ENCODE measurements at places on chromosomes 2 and 18.

DNA sequence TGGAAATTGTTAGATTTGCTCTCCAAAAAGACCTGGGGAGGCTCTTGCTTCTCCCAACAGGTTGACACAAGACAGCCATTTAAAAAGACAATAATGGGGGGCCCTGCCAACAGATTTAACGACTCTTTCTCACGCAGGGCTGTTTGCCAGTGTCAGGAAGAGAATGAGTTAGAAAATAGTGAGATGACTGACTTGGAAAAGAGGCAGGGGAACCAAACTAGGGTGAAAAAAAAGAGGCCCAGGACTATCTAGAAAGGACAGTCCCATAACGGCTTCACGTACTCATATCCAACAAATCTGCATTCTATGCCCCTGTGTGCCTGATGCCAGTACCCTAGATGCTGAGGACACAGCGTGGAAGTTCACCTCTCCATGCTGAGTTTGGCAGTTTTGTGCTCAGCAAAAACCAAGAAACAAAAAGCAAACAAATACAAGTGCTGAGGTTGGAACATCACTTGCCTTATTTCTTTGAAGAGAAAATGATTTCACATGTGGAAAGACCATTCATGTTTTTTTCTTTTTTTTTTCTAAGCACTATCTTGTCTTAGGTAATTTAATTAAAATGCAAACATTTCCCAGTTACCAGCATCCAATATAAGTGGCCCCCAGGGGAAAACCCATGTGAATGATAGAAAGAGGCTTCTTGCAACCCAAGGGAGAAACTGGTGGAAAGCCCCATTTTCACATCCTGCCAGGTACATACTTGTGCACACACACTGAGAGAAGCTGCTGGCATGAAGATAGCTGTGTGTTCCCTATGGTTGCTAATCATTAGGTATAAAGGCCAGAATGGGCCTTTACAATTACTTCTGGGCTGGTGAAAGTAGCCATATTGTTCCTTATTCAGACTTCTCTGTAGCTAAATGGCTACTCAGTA is 10.6 kb upstream of the WIPF1 start:
- no peak for DNase-seq

DNA sequence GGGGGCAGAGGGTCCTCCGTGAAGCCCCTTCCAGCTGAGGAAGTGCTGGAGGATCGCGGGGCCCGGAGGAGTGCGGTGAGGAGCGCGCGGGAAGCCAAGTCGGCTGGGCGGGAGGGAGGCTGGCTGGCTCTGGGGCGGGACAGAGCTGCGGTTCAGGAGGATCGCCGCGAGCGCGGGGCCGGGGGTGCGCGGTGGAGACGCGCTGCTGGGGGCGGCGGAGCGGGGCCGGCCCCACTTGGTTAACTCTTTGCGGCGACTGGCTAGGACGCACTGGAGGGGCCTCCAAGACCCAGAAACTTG is 464 bp downstream of the CYBRD1 start:
- no peak for DNase-seq

DNA sequence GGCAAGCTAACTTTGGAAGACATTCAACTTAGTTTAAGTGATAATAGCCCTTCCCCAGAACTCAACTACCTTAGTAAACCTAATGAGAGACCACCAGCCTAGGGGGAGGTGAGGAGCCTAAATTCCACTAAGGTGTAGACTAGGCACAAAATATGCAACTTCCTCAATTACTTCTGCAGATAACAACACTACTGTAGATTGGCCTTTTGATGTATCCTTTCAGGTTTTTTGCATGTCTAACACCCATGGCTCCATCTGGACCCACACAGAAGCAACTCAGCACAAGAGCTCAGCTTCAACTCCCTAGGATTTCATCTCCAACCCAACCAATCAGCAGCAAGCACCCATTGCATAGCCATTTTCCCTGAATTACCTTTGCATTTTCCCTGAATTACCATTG is 353.3 kb downstream of the AKAIN1 start:
- DNase-seq, result no peak

DNA sequence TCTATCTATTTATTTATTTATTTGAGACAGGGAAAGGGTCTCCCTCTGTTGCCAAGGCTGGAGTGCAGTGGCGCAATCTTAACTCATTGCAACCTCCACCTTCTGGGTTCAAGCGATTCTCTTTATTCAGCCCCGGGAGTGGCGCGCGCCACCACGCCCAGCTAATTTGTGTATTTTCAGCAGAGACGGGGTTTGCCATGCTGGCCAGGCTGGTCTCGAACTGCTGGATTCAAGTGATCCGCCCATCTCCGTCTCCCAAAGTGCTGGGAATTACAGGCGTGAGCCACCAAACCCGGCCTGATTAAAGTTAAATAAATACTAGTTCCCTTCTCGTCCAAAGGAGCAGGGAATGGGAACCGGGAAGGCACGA is 4.2 kb upstream of the CTDSP1 start:
- no peak for DNase-seq

- DNase-seq, result no peak
Measured at GRCh38 chr2:5766561-5766960, 74.4 kb downstream of the SOX11 start.

DNA sequence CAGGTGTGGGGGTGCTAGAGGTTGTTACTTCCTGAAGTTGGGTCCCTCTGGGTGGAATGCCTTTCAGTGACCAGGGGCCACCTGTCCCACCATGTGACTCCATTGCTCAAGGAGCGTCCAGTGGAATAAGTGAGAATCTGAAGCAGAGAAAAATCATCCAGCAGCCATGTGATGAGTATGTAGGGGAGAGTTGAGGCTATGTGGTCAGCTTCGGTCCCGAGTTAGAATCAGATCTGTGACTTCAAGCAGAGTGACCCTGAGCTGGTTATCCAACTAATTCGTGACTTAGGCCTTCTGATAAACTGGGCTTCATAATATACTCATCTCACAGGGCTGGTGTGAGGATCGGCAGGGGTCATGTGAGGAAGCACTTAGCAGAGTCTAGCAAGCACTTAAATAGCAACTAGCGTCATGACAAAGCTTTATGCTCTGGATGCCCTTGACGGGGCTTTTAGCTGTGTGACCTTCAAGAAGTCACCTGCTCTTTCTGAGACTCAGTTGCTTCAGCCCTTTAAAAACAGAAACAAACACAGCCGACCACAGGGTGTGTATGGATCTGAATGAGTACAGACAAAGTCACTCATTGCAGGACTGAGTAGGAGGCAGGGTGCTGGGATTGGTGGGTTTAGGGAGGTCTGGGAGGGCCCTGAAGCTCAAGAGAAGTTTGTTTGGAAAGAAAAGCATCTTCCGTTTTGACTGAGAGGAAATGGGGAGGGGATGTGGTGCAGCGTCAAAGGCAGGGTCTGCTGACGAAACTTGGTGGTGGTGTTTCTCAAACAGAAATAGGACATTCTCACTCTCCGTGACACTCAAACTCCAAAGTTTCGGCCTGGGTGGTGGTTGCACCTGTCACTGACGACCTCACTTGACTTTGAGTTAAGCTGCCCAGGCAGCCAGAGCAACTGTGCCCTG is 264.0 kb upstream of the CXCR4 start:
- DNase-seq, result peak; percentile 91

DNA sequence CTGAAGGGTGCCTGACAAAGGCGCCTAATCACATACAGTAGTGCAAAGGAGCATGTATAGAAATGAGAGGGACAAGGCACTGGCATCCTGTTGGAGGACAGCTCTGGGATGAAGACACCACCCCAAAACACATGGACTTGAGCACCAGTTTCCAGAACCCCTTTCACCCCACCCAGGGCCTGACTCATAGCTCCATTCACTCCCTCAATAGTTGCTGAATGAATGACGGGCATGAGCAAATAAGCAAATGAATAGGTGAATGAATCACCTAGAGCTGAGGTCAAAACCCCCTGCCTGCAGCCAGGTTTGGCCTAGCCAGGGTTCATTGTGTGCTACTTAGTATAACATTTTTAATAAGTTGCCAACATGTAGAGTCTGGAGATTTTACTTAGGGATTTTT is 66.3 kb downstream of the NRP2 start:
- no peak for DNase-seq

DNA sequence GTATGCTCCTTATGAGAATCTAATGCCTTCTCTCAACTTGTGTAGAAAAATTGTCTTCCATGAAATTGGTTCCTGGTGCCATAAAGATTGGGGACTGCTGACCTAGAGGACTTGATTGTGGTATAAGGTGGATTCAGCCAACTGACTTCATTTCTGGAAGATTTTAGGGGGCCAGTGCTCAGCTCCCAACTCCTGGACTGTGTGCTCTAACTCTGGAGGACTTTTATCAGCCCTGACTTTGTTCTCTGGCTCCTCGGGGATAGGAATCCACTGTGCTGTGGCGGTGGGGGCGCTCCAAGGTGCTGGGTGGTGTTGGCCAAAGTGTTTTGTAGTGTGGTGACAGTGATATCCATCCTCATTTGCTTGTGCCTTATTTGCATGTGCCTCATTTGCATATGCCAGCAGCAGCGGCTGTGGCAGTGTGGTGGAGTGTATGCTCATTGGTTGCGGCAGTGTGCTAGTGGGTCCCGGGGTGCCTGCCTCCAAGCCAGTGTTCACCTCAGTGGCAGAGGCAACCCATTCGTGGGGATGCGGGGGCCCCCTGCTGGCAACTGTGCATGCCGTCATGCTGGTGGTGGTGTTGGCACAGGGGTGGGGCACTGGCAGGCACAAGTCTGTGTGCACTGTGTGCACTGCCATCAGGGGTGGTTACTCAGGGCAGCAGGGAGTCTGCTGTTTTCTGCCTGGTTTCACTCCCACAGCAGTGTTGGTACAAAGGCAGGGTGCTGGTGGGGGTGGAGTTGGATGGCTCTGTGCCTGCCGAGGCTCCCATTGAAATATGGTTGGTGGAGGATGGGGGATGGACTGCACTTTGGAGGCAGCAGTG is 19.6 kb downstream of the EHBP1 start:
- DNase-seq, result peak; percentile 41

DNA sequence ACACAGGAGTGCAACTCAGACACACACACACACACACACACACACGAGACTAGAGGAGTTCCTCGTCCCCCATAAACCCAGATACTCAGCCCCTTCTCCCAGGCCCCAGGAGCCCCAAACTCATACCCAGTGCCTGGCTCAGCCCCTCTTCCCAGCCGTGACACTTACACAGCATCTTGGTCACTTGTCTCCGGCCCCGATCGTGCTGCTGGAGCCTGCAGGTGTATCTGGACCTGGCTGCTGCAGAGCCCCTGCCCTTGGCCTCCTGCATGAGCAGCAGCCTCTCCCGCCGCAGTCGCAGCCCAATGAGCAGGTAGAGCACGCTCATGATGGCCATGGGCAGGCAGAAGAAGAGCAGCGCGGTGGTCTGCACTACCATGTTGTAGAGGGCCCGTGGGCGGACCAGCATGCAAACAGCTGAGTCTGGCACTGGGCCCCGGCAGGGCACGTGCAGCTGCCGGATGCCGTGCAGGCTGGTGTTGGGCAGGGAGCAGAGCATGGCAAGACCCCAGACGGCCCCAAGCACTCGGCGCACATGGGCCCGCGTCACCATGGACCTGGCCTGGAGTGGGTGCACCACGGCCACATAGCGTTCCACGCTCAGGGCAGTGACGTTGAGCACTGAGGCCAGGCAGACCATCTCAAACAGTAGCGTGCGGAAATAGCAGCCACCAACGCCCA is 2.1 kb downstream of the NMUR1 start:
- DNase-seq, result no peak

DNA sequence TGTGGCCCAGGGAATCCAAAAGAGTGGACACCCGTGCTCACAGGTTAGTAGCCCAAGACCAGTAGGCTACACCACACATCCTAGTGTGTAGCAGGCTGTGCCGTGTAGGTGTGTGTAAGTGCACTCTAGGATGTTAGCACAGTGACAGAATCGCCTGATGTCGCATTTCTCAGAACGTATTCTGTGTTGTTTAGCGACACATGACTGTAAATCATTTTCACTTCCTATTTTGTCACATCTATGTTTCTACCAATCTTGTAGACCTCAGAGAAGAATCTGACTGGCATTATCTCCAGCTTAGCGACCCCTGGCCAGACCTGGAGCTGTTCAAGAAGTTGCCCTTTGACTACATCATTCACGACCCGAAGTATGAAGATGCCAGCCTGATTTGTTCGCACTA is 45.1 kb downstream of the NTSR2 start:
- no peak for DNase-seq

- DNase-seq, result no peak
Measured at GRCh38 chr2:201574766-201575165, 68.5 kb downstream of the TMEM237 start.

DNA sequence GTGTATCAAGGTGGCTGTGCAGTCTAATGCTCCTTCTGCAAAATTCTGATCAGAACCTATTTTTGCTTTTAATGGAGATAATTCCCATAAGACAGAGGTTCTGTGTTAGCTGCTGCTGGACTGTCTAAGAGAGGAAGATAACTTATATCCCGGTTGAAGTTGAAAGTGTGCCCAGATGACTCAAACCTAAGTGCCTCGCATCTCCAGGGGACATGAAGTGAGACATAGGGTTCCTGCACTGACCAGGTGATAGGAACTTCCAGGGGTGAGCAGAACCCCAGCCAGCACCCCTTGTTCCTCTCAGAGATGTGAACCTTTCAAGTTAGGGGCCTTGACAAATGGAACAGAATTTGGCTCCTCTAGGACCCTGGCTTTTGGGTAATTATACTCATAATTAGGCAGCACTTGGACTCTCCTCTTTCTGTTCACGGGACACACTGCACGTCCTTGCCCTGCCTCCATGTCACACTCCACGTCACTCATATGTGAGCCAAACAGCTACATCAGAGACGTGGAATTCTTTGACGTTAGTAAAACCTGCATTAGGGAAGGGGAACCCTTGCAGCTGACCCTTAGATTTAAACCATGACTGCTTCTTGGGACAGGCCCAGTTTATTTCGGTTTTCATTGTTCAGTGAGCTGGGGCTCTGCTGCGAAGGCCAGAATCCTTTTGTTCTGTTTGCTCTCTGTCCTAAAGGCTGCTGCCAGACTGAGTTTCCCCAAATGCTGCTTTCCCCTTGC is 104.5 kb upstream of the ALPP start:
- no peak for DNase-seq

- DNase-seq, result no peak
Measured at GRCh38 chr2:198016243-198016642, 211.8 kb downstream of the PLCL1 start.

GRCh38 chr2:197209742-197210408 is 100.7 kb downstream of the ANKRD44 start:
- peak; percentile 39 for DNase-seq

All from Jurkat, Clone E6-1 (cell line).